ENCODE measurements at places on chromosomes 2 and 18.

DNA sequence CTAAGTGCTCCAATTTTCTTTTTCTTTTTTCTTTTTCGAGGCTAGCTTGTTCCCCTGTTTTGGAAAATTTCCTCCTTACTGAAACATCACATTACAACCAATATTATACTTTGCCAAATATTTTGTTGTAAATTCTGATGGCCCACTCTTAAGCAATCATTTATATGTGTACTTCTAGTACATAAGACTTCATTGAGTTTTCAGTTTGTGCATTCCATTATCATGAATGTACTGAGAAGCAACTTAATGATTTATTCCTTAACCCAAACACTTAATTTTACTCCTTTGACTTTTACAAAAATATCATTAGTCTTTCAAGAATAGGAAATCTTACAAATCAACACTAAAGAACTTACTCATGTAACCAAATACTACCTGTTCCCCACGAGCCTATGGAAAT, 242.4 kb downstream of the ARHGAP15 start:
- no peak for DNase-seq

DNA sequence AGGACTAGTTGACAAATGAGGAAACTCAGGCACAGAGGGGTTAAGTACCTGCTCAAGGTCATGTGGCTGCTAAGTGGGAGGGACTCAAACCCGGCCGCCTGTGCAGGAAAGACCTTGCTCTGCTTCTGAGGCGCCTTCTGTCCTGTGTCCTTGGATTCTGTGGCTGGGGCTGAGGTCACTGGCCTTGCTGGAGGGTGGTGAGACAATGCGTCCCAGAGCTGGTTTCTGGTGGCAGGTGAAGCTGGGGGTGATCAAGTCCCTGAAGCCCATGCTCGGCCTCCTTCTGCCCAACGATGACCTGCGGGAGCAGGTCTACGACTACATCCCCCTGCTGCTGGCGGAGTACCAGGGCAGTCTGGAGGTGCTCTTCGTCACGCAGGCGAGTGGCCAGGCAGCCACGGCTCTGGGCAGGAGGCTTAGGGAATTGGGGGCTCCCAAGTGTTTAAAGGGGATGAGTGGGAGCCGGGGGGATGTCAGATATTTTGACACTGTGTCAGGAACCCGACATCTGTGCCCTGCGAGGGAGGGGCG, 16.1 kb downstream of the MROH2A start:
- no peak for DNase-seq

DNA sequence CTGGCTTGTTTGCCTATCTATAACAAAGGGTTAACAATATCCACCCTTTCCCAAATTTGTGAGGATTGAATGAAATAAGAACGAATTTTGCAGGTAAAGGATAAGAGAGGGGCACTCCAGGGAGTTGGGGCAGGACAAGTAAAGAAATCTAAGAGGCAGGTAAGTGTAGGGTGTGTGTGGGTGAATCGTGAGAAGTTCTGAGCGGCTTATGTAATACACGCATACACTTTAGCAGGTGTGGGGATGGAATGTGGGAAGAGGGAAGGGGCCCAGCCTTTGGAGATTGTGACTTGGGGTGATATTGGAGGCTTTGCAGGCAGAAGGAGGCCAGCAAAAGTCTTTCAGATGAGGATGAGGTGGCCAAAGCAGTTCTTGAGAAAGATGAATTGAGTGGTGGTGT, 83.2 kb upstream of the AQP4 start:
- no peak for DNase-seq

DNA sequence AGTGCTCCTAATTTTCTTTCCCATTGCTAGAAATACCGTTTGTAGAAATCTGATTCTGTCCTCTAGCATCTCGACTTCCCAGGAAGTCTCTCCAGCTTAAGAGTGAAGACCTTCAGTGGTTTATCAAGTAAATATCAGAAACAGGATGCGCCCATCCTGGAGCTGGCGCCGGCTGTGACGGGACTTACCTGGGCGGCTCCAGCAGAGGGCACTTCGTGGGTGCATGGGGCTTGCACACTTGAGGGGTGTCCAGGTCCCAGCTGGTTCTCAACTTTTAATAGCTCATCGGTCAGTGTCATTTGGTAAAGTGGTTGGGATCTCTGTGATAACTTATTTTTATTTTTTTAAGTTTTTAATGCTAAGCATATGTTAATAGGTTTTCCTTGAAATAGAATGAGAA, 167.0 kb upstream of the TPO start:
- DNase-seq = no peak

DNA sequence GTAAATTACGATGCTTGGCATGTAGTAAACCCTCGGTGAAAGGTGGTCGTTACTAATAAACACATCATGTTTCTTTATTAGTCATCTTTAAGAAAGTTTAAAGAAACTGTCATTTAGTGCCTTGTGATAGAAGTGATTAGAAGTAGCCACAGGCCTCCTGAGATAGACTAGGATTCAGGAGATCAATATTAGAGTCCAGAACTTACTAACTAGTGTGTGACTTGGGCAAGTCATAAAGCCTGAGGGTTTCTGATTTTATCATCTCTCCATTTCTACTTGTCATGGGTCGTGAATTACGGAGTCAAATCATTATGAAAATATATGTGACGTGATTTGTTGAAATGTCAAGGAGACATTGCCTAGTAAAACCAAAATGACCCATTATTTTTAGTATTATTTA, 6.7 kb downstream of the RPE start:
- no peak for DNase-seq

GRCh38 chr2:25443766-25444165, 102.0 kb upstream of the DNMT3A start:
- no peak for DNase-seq

DNA sequence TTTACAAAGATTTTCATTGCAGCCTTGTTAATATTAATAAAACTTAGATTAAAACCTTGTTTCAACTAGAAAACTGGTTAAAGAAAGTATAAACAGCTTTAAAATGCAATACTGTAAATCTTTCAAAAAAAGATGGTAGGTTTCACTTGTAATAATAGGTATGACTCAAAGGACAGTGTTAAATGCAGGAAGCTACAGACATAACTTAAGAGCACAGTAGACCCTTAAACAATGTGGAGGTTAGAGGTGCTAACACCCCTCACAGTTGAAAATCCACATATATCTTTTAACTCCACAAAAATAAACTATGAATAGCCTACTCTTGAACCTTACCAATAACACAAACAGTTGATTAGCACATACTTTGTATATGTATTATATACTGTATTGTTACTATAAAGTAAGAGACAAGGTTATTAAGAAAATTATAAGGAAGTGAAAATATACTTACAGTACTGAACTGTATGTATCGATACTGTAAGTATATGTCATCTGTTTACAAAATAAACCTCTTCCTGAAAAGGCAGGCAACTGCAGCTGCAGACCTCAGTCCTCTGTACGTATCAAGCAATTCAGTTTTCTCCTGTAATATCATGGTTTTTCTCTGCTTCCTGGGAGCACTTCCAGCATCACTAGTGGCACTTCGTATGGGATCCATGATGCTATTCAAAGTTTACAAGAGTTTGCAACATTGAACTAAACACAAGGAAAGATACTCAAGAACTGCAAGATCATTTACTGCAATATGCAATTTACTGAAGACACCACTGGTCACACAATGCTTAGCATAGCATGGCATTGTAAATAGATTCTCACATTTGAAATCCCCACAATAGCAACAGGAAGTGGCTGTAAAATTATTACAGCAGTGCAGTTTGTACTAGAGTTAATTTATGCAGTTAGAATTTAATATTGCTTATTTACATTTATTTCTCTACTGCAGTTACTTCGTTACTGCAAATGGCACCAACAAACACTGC, 610.5 kb upstream of the LRRTM4 start:
- DNase-seq = no peak

GRCh38 chr18:41458376-41458775, 496.7 kb upstream of the PIK3C3 start:
- DNase-seq = no peak

DNA sequence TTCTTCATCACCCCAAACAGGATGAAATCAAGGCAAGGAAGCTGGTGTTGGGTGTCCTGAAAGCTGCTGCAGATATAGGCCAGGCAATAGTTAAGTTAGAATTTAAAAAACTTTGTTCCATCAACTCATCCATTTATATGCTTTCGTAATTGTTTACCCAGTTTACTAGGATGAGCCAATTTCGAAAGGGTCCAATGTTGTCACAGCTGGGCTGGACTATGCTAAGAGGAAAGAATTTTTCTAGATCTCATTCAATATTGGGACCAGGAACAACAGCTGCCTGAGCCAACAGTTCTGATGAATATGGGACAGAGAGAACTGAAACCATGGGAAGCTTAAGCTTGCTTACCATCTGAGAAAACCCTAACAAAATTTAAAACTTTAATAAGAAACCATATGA, 21.6 kb upstream of the SP3 start:
- no peak for DNase-seq

DNA sequence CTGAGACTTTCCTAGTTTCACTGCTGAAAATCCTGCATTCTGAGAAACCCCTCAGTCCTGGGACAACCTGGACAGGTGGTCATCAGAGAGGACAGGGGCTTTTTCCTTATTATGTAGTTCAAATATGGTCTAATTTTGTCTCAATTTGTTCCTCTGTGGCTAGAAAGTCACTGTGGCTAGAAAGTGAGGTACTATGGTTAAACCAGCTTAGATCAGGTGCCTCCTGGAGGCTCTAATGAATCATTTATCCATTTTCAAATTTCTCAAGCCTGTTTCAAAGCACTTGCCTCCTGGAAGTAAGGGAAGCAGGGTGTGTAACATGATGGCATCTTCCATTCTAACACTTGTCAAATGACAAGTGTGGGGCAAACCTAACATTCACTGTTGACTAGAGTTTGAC, 326.8 kb downstream of the PIK3C3 start:
- no peak for DNase-seq

DNA sequence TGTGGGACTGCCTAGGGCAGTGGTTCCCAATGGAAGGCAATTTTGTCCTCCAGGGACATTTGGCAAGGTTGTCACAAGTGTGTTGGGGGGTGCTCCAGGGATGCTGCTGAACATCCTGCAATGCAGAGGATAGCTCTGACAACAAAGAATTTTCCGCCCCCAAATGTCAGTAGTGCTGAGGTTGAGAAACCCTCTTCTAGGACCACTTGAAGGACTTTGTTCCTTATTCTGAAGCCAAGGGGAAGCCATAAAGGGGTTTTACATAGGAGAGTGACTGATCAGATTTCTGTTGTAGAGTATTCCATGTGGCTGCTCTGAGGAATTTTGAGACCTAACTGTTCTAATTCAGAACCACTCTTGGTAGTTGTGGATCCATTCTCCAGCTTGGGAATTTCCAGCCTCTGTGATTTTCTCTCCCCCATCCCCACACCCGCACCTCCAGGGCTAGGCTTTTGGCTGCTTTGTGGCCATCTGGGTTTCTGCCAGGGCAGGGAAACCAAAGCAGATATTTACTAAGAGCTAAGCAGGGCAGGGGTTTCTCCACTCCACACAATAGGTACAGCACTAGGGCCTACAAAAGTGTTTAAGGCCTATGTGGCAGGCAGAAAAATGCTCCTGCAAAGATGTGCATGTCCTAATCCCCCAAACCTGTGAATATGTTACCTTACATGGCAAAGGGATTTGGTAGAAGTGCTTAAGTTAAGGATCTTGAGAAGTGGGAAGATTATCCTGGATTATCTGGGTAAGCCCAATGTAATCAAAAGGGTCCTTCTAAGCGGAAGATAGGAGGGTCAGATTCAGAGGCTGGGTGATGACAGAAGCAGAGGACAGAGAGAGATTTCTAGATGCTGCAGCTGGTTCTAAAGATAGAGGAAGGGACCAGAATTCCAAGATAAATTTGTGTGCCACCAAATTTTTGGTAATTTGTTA, 135.4 kb downstream of the TMEM17 start:
- no peak for DNase-seq

- DNase-seq = no peak
Observed at GRCh38 chr18:68623342-68623741, 91.6 kb downstream of the TMX3 start.

- DNase-seq = no peak
Observed at GRCh38 chr2:6833300-6833604, 32.5 kb downstream of the CMPK2 start.

GRCh38 chr2:238097201-238097987, 2.7 kb upstream of the ESPNL start:
- DNase-seq = no peak

GRCh38 chr2:152823905-152824304, 105.5 kb downstream of the ARL6IP6 start:
- DNase-seq = no peak

GRCh38 chr2:238042849-238043584, 17.8 kb upstream of the SCLY start:
- no peak for DNase-seq

DNA sequence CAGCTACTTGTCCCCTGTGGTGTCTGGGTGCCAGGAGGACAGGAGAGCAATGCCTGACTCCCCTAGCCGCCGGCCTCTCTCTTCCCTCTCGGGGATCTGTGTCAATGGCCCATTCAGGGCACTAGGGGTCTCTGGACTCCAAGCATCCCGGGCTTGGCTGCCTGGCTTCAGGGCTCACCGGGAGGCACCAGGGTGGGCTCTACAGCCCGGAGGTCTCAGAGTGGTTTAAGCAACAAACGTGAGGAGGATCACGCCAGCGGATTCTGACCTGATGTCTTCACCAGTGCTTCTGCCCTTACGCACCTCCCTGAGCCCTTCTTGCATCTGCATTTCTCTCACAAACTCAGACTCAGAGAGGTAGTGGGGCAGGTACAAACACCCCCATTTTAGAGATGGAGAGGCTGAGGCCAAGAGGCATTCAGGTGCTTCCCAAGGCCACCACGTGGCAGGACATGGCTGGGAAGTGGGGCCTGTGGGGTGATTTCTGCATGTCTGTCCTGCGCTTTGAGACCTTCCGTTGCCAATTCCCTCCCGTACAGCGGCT, 243.0 kb downstream of the CELF4 start:
- no peak for DNase-seq

- DNase-seq = no peak
Observed at GRCh38 chr2:24857746-24858145, 62.3 kb downstream of the ADCY3 start.

DNA sequence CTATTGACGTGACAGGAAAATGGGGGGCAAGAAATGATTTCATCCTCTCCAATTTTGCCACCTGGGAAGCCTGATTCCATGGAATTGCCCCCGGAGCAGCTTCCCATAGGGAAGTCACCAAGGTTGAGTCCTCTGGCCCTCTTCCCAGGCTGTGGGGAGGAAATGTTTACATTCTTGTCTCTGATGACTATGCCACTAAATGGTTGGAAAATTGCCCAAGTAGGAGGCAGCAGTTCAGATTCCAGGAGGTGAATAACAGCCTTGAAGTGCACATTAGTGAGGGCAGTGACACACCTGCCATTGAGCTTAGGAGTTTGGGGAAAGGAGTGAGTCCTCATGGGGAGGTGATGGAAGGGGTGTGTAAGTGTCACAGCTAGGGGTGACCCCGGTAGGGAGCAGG, 449.2 kb upstream of the DCC start:
- no peak for DNase-seq

Measured in activated naive CD4-positive, alpha-beta T cell (primary cell).